ENCODE measurements at places on chromosomes 1 and 21. TPM values are rescaled to one million over a fixed set of nuclear protein-coding genes. Genes with fewer than 3 reads are reported as not detected.

CBS gene
- 0.40 TPM for total RNA-seq

FCRL4 gene
- not detected for total RNA-seq

ESRRG gene
- 1.5 TPM for total RNA-seq

CATSPERE gene
- total RNA-seq = 0.55 TPM

DNA sequence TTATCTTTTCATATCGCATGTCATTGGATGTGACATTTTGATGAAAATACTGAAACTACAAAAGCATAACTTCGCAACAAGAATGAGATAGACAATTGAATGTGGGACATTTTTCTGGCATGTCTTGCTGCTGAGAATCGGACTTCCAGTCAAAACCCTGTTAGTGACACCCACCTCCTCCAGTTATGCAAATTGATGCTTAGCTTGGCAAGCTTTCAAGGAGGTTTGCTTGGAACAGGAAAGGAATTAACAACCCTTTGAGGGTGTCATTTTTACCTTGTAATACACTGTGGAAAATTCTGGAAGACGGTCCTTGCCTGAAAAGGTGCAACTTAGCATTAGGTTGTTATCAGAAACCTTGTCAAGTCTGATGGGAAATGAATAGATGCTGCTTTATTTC lies 38.8 kb upstream of the FAM3B start:
- no peak for DNase-seq

- no peak for DNase-seq
Observed at GRCh38 chr1:213507472-213508223, 456.6 kb downstream of the RPS6KC1 start.

- DNase-seq = no peak
Observed at GRCh38 chr21:45139473-45139872, 65.1 kb downstream of the ADARB1 start.

DNA sequence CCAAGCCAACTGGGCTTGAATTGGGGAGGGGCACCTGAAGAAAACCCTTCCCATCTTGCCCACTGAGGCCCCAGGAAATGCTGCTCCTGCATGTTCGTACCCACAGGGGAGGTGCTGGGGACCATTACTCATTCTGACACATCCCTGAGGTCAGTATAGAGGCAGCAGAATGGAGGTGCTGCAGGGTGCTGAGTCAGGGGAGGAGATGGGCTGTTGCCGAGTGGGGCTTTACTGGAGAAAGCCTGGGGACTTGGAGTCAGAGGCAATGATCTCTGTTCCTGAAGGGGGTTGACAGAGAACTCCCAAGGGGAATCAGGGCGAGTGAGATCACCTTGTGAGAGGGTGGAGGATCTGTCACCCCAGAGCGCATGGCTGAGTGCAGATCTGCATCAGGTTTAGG lies 40.2 kb upstream of the KCNA10 start:
- DNase-seq = no peak
